ENCODE measurements at places on chromosomes 2 and 18.
A peak's percentile ranks its signal among the peaks of the same experiment; 100 is the strongest.

GRCh38 chr2:201363857-201364560, 6.9 kb upstream of the FLACC1 start:
- DNase-seq, result no peak

- no peak for DNase-seq
These were observed 64.5 kb downstream of the ADI1 start for GRCh38 chr2:3454802-3455201.

DNA sequence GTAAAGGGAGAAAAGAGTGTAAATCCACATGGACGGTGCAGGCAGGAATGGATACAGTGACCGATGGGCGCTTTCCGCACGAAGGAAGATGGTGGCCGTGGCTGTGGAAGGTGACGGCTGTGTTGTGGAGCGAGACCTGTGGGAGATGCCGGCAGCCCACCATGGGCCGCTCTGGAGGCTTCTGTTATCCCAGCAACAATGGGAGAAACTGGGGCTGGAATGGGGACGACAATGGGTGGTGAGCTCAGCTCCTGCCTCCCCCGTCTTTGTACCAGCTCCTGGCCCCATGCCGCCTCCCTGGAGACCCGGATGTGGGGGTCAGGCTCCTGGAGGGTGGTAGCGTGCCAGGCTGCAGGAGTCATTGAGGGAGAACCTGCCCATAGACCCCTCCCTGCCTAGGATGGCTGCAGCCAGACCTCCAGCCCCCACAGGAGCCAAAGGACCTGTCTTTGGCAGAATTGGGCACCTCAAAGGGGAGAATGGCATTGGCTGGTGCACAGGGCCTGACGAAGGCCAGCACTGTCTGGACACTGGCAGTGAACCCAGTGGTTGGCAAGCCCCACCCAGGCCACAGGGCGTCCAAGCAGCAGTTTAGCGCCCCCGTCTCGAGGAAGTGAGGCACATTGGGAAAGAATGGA, 72.6 kb downstream of the SLC66A2 start:
- no peak for DNase-seq

GRCh38 chr2:205811387-205811786, 129.1 kb downstream of the NRP2 start:
- DNase-seq, result no peak

- DNase-seq, result peak; percentile 21
These were observed 66.7 kb downstream of the PTPN4 start for GRCh38 chr2:119826370-119826961.

GRCh38 chr2:183164650-183165015, 40.4 kb downstream of the NUP35 start:
- no peak for DNase-seq

- peak; percentile 41 for DNase-seq
These were observed 387.1 kb downstream of the RND3 start for GRCh38 chr2:150100336-150100735.

DNA sequence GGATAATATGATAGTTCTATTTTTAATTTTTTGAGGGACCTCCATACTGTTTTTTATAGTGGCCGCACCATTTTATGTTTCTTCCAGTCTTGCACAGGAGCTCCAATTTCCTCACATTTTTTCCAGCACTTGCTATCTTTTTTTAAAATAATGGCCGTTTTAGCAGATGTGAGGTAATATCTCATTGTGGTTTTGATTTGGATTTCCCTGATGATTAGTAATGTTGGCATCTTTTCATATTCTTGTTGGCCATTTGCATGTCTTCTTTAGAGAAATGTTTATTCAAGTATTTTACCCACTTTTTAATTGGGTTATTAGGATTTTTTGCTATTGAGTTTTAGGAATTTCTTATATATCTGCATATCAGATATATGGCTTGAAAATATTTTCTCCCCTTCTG, 29.9 kb upstream of the NAPG start:
- DNase-seq, result no peak

GRCh38 chr2:2050446-2050845, 280.6 kb downstream of the MYT1L start:
- no peak for DNase-seq

DNA sequence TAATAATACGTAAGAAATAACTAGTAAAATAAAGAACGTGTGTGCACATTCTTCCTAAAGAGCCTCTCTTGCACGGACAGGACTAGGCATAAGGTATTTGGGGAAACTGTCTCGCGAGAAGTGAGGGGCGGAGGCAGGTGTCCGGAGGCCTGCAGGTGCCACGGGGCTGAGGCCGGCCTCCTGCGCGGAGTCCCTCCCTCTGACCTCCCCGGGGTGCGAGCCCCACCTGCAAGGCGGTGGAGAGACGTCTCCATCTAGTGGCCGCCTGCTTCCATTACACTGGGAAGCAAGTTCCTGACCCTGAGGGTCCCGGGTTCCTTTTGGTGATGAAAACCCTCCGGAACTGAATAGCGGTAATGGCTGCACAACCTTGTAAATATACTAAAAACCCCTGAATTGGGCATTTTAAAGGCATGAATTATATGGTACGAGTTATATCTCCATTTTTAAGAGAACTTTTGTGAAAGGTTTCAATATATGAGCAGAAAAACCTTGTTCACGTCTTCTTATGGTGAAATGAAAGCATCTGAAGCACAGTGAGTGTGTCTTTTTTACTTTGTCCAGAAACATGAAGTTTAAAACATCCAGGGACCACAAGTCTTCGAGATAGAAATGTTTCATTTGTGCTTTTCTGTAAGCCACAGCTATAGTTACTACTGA, 35.5 kb upstream of the CTDP1 start:
- peak; percentile 65 for DNase-seq

GRCh38 chr2:130154773-130155765, 10.2 kb upstream of the CCDC74B start:
- no peak for DNase-seq

GRCh38 chr2:207133458-207133819, 32.3 kb downstream of the KLF7 start:
- DNase-seq, result no peak
